Memory B cell (primary cell): ENCODE measurements at places on chromosomes 3 and 15.

DNA sequence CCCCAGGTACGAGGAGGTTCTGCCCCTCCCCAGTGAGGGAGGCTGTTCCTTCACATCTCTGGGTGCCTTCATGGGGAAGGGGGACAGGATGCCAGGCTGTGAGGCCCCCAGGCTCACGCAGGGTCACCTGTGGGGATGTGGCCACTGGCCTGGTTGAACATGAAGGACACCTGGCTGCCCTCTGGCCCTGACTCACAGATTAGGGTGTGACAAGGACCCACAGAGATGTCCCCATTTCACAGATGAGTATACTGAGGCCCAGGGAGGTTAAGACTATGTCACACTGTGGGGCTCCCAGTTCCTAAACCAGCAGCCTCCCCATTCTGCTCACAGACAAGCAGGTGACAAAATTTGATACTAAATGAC is 42.4 kb downstream of the PCSK6 start:
- DNase-seq: no peak

DNA sequence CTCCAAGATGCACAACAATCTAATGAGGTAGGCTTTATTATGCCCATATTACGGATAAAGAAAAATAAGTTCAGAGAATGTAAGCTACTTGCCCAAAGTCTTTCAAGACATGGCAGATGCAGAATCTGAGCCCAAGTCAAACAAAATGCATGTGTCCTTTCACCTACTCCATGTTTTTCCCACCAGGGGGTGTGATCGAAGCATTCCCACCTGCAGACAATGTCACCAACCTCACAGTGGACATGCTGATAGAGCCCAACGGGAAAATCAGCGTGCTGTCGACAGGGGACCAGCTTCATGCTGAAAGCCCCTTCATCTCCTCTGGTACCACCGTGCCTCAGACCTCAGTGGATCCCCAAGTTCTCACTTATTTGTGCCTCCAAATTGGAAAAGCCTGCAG is 99.8 kb upstream of the C15orf61 start:
- no peak for DNase-seq

GRCh38 chr15:39649757-39650156 is 68.9 kb downstream of the THBS1 start:
- no peak for DNase-seq

GRCh38 chr3:25372167-25372566 is 55.9 kb upstream of the RARB start:
- no peak for DNase-seq

GRCh38 chr15:82531496-82532382 is 8.5 kb downstream of the RPS17 start:
- DNase-seq: no peak

- no peak for DNase-seq
Observed at GRCh38 chr3:193530231-193531165, 24.2 kb downstream of the ATP13A4 start.

GRCh38 chr3:24111711-24112110 is 166.6 kb downstream of the NR1D2 start:
- DNase-seq: no peak

DNA sequence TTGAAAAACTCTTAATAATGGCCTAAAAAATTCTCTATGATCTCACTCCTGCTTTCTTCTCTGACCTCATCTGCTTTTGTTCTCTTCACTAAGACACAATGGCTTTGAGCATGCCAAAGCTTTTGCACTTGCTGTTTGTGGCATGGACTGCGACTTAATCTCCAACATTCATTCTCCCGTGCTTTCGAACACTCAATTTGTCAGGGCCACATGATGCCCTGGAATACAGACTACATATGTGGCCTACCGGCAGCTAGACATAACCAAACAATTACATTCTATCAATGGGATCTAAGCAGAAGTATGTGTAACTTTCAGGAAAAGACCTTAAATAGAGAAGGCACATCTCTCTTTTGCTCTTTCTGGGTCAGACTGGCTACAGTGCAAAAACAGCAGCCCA is 506.5 kb downstream of the MAGI1 start:
- DNase-seq: no peak

DNA sequence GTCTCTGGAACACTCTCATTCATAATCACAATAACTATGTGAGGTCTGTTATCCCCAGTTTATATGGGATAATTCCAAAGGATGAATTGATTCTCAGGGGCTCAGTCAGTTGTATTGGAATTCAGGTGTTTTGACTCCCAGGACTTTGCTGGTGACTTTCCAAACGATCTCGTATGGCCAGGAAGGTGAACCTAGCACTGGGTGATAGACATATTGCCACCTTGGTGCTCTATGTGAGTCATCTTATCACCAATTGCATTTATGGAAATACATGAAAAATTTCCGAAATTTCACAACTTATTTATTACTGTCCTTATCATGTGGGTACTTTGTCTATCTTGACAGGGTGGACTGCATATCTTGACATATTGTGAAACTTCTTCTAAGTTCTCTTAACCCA is 287.3 kb downstream of the WDR72 start:
- no peak for DNase-seq

DNA sequence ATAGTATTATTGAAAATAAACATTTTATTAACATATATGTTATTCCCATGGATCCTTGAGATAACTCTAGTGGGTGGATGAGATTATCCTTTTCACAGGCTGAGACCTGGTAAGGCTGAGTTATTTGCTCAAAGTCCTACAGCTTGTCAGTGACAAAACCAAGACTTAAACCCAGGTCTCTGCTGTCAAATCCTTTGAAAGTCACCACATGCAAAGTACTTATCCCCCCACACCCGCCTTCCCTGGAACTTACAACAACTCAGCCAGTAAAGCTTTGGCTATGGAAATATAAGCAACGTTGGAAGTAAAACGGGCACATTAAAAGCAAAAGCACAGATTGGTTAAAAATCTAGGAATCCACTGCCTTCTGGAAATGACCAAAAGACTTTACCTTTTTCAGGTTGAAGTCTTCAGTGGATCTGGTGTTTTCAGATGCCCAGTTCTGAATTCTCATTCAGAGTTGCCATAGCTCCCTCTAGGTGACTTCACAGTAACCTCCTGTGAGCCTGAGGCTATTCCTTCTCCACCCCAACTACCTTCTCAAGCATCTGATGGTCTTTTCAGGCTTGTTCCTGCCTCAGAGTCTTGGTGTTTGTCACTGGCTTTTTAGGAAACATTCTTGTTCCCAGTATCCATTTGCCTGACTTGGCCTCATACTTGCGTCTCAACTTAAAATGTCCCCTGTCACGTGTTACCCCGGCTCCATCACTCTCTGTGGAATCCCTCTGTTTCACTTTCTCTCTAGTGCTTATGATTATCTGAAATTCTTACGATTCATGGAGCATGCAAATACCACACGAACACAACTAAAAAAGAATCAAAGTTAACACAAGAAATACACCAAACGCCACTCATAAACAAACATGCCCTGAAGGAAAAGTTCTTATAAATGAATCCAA is 131.2 kb downstream of the MAGI1 start:
- no peak for DNase-seq

GRCh38 chr15:73564255-73564654 is 68.9 kb downstream of the NPTN start:
- no peak for DNase-seq

GRCh38 chr3:165194511-165195240 is 1.5 kb downstream of the SLITRK3 start:
- DNase-seq: no peak

- no peak for DNase-seq
Observed at GRCh38 chr3:170429050-170429449, 10.4 kb downstream of the CLDN11 start.

DNA sequence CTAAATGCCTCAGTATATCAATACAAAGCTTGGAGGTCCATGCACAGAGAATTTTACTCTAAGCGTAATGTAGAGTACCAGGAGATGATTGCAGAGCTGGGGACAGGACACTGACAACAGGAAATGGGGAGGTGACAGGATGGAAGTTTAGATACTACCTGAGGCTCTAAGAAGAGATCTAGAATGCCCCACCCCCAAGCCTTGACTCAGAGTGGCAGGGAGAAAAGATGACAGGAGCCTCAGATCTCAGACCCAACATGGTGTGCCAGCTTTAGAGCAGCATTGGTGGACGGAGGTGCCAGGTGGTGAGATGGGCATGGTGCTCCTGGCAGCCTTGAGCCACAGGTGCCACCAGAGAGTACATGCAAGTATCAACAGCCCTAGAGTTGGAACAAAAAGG is 62.5 kb downstream of the LYZL4 start:
- no peak for DNase-seq

GRCh38 chr15:29656636-29657475 is 165.4 kb downstream of the TJP1 start:
- DNase-seq: no peak

DNA sequence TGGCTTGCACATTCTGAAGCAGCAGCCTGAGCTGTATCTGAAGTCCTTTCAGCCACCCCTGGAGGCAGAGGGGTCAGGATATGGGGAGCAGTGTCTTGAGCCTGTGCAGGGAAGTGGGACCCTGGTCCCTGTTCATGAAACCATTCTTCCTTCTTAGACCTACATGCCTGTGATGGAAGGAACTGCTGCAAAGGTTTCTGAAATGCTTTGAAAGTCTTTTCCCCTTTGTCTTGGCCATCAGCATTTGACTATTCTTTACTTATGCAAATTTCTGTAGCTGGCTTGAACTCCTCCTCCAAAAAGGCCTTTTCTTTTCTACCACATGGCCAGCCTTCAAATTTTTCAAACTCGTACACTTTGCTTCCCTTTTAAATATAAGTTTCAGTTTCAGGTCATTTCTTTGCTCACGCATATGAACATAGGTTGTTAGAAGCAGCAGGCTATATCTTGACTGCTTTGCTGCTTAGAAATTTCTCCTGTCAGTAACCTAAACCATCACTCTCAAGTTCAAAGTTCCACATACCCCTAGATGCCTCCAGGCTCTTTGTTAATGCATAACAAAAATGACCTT is 62.3 kb downstream of the GALK2 start:
- DNase-seq: no peak

- DNase-seq: no peak
Observed at GRCh38 chr3:72982609-72983366, 13.8 kb upstream of the PPP4R2 start.

GRCh38 chr15:51195459-51195858 is 100.8 kb upstream of the TNFAIP8L3 start:
- DNase-seq: no peak

- no peak for DNase-seq
Observed at GRCh38 chr3:181921220-181921619, 209.5 kb downstream of the SOX2 start.

- DNase-seq: no peak
Observed at GRCh38 chr3:170732660-170733245, 137.2 kb downstream of the RPL22L1 start.

DNA sequence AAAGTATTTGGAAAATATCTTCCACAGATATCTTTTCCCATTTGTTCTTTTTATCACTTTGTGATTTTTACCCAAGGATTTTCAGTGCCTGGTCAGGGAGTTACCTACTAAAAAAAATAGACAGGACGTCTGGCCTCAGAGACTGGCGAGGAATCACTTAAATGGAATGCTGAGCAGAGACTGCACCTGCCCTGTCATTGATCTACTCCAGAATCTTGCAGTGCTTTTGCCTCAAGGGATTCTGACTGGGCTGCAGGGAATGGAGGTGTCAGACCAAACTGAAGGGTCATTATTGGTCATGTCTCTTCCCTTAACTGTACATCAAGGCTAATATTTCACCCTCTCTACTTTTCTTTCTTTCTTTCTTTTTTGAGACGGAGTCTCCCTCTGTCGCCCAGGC is 12.1 kb upstream of the RYR3 start:
- DNase-seq: no peak

GRCh38 chr3:19338769-19339168 is 190.5 kb downstream of the KCNH8 start:
- DNase-seq: no peak

- DNase-seq: no peak
Observed at GRCh38 chr3:27758083-27758482, 36.0 kb upstream of the EOMES start.

- no peak for DNase-seq
Observed at GRCh38 chr15:72174551-72175165, 22.9 kb downstream of the GRAMD2A start.

GRCh38 chr3:196127308-196128040 is 45.6 kb upstream of the TFRC start:
- DNase-seq: no peak

- DNase-seq: no peak
Observed at GRCh38 chr15:22952796-22953579, 27.2 kb downstream of the CYFIP1 start.

DNA sequence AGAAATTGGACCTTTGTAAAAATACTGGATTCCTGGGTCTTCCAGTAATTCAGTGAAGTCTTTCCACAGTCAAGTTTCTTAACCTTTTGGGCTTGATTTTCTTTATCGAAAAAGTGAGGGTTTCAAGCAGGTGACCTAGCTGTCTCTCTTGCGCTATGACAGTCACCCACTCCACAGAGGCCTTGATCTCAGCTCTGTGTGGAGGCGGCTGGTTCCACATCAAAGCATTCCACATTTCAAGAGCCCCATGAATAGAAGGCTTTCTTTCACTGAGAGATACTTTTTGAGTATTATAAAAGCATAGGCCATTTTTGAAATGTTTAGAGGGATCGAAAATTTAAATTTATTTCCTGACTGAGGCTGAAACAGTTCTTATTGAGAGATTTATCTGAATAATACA is 43.9 kb downstream of the GABRA5 start:
- DNase-seq: no peak

DNA sequence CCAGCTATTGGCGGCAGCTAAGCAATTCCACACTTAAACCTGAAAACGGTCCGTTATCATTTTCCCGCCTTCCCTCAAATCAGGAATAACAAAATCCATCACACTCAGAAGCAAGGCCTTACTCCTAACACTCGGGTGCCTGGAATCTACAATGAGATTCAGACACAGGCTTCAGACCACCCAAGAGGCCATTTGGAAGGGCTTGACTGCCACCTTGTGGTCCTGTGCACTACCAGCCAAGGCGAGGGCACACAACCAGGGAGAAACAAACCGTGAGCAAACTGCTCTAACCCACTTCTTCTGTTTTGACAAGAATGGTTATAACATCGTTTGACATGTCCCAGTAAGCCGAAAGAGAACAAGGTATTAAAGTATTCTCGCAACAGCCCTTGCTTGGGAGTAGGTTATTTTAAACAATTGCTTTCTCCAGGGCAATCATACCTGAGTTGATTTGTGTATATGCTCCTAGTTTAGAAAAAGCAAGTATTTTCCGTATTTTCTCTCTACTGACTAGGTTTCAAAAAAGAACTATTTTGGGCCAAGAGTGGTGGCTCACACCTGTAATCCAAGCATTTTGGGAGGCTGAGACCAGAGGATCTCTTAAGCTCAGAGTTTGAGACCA is 40.1 kb upstream of the TAFA4 start:
- DNase-seq: no peak
